ENCODE measurements at places on chromosomes 6 and 20.

- no peak for DNase-seq
Observed at GRCh38 chr6:41690541-41691330, 44.7 kb downstream of the TFEB start.

DNA sequence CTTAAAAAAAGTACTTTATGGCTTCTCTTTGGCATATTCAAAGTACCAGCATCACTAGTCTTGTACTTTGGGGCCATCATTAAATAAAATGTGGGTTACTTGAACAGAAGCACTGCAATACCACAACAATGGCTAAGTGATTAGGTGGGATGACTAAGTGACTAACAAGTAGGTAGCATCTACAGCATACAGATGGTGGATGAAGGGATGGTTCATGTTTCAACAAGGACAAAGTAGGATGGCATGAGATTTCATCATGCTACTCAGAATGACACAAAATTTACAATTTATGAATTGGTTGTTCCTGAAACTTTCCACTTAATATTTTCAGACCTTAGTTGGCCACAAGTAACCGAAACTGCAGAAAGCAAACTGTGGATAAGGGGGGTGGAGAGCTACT, 7.7 kb downstream of the MPC1 start:
- DNase-seq = no peak

- DNase-seq = no peak
Observed at GRCh38 chr6:10418862-10419748, 4.2 kb upstream of the TFAP2A start.

DNA sequence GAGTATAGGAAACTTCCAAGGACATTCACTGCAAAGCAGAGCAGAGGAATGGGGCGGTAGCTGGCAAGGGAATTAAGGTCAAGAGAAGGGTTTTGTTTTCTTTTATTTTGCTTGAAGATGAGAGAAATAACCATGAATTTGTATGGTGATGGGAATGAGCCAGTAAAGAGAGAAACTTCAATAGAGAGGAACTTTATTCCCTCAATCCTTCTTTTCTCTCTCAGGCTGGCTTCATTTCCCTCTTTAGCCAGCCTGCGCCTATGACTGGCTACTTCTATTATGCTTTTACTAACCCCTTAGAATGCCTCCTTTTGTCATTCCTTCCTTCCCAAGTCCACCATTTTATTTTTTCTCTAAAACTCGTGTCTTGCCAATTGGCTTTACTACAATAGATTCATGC, 101.4 kb upstream of the CEP85L start:
- no peak for DNase-seq

- no peak for DNase-seq
Observed at GRCh38 chr6:31272436-31272835, 544 bp upstream of the HLA-C start.

DNA sequence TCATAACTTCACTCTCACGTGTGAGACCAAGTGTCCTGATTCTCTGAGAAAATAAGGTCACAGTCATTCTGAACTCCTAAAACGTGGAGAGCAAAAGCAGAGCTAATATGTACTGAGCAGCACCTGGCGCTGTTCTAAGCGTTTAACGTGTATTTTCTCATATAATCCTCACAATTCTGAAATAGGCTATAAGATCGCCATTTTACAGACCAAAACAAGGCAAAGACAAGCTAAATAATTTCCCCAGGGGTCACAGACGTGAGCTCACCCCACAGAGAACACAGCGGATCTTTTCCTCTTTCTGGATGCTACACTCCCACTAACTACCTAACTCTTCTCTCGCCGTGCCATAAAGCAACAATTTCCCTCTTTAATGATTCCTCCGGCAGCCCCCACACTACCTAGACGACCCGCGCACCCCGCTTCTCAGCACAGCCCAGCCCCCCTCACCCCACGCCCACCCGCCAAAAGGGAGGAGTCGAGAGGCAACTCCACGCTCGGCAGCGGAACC, 636 bp downstream of the SUPT3H start:
- DNase-seq = no peak

GRCh38 chr6:168937054-168937453, 316.6 kb downstream of the THBS2 start:
- DNase-seq = no peak

DNA sequence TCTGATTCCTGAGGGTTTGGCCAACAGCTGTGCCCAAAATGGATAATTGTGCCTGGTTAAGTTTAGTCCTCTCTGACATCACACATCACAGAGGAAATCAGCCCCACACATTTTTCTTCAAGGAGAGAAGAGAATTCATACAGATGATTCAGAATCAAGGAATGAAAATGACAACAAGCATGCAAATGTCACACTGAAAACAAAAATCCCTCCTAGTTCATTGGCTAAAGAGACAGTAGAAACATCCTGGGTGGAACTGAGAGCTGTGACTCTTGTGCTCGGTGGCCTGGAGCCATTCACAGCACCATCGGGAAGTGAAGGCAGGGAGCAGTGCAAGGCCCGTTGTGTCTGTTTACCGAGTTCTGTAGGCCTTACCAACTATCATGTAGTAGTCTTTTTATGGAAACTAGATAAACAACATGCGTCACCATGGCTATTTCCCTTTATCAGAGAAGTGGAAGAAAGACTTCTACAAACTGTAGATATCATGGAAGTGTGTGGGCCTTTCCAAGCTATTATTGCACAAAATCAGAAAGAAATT, 81.7 kb upstream of the TENT5A start:
- peak; percentile 58 for DNase-seq

DNA sequence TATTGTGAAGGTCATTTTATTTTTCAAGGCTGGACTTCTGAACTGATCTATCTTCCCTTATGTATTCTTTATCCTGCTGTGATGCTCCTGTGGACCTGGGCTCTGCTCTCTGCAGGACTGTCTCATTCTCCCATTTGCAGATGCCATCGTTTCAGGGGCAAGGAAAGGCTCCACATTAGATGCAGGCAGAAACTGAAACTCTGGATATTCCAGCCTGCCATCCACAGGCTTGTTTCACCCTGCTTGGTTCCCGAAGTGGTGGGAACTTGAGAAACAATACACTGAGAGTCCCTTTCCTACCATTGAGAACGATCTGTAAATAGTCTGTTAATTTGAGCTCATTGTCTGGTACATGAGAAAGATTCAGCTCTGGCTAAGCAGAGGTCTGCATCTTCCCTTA, 197.5 kb upstream of the MAN1A1 start:
- DNase-seq = no peak

- DNase-seq = no peak
Observed at GRCh38 chr6:158257781-158258180, 54.5 kb upstream of the TULP4 start.

DNA sequence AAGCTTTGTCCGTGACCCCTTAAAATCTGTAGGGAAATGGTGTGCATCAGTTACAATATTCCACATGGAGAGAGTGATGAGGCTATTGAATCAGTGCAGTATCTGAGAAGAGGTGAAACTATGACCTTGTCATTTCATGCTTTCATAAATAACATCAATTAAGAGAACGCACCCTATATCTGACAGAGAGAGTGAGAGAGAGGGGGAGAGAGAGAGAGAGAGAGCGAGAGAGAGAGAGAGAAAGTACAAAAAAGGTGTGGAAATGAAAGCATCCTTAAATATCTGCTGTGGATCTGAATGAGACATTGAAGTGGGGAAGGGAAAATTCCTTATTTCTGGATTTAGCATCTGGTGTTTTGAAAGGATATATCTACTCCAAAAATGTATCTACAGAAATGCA, 12.4 kb downstream of the GSTA4 start:
- DNase-seq = no peak

DNA sequence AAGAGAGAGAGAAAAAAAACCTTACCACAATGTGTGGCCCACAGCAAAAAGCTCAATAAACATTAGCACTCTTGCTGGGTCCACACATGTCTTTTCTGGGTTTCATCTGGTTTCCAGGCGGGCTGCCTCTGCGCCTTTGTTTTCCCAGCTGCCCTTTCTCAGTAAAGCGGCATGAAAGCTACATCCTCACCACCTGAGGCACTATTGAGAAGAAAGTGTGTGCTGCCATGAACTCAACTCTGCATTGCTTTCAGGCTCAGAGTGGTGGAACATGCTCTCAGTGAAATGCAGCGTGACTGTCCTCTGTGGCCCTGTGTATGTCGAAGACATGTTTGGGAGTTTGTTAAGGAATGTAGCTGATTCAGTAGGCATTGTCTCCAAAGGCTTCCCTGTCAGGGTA, 102.3 kb downstream of the LYRM2 start:
- DNase-seq = no peak

GRCh38 chr6:154448448-154449096, 61.9 kb downstream of the CNKSR3 start:
- no peak for DNase-seq

DNA sequence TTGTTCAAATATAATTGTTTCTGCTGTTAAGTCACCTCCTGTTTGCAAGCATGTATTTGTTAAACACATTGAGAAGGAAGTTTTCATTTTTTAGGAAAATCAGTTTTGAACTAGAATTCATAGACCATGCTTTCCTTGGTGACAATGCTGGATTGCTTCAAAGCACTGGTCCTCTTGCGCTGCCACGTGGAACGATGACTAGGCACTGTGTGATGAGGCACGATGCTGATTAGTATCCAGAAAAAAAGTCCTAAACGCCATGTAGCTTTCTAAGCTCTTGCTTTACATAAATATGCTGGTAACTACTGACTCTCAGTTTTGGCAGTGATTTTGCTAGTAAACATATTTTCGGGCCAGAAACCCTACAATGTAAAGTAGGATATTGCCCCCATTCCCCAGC, 11.1 kb upstream of the EXOC2 start:
- DNase-seq = no peak

DNA sequence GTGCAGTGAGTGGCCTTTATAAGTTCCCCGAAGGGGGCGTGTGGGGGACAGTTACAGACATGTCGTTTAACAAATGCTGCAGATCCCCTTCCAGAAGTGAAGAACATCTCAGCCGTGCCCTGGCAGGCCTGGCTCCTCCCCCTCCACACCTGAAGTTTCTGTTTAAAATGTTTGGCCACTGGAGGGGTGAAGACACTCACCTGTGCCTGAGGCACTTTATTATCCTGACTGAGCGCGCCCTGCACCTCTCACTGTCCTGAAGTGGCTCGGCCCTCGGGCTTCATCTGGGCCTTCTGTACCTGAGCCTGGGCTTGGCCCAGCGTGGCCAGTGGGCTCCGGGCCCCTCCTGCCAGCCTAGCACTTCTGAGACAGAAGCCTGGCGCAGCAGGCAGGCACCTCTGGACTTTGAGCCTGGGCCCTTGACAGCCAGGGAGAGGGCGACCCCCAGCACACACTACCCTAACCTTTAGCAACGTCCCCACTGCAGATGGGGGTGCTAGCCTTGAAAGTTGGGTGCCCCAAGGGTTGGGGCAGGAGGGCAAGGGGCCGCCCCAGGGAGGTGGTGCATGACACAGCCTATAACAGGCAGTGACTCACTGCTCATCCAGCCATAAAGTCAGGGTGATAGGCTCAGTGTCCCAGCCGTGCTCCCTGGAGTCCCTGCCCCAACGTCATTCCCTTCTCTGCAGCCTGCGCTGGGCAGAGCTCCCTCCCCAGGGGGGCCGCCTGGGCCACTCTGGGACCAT, 13.6 kb upstream of the GATA5 start:
- DNase-seq = no peak

All from foreskin melanocyte (primary cell).